ENCODE measurements at places on chromosomes 7 and 10. TPM values are rescaled to one million over a fixed set of nuclear protein-coding genes. Genes with fewer than 3 reads are reported as not detected.

- peak; percentile 95 for DNase-seq
Observed at GRCh38 chr7:104956753-104957450, 57.1 kb upstream of the KMT2E start.

DNA sequence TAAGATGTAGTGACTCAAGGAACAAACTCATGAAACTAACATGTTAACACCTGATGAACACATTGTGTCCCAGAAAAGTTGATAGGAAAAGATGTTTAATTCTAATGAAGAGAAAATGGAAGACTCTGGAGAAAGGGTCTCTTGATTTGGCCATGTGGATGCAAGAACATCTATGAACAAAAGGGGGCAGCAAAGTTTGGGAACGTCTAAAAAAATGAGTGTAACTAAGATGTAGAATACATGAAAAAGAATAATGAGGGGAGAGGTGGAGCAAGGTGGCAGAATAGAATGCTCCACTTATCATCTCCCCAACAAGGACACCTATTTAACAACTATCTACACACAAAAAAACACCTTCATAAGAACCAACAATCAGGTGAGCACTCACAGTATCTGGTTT, 805.1 kb downstream of the TNS3 start:
- DNase-seq, result peak; percentile 16

- DNase-seq, result no peak
Observed at GRCh38 chr7:81187753-81188152, 268.9 kb upstream of the SEMA3C start.

DNA sequence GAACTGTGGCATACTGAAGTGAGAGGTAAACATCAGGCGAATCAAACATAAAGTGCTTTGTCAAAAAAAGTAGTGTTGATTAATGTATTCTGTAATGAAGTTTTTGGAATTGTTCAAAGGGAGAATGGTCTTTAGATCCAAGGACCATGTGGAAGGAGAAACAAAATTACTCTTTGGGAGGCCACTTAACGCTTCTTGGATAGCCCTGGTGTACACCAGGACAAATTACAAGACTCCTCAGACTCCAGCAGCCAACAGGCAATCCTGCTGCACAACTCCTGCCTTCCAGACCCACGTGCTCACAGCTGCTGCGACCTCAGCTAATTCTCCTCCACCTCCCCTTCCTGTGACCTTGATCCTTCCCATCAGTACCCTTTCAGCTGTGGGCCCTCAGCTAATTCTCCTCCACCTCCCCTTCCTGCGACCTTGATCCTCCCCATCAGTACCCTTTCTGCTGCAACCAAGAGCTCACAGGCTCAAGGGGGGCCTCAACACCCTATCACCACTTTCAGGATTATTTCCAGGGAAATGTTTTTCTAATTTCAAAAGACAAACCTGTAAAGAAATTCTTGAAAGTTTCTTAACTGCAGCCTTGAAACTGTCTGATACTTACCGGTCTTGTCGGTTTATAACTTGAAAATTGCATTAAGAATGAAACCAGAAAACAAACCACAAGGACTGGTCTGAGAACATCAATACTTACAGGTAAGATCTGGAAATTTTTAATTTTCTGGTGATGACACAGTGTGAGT, 29.7 kb upstream of the DDC start:
- DNase-seq, result no peak

ADRA2A gene
- total RNA-seq, result not detected

- DNase-seq, result peak; percentile 29
Observed at GRCh38 chr7:106616708-106617051, 44.3 kb downstream of the CCDC71L start.

GRCh38 chr7:7913504-7913903, 55.1 kb upstream of the GLCCI1 start:
- no peak for DNase-seq

DNA sequence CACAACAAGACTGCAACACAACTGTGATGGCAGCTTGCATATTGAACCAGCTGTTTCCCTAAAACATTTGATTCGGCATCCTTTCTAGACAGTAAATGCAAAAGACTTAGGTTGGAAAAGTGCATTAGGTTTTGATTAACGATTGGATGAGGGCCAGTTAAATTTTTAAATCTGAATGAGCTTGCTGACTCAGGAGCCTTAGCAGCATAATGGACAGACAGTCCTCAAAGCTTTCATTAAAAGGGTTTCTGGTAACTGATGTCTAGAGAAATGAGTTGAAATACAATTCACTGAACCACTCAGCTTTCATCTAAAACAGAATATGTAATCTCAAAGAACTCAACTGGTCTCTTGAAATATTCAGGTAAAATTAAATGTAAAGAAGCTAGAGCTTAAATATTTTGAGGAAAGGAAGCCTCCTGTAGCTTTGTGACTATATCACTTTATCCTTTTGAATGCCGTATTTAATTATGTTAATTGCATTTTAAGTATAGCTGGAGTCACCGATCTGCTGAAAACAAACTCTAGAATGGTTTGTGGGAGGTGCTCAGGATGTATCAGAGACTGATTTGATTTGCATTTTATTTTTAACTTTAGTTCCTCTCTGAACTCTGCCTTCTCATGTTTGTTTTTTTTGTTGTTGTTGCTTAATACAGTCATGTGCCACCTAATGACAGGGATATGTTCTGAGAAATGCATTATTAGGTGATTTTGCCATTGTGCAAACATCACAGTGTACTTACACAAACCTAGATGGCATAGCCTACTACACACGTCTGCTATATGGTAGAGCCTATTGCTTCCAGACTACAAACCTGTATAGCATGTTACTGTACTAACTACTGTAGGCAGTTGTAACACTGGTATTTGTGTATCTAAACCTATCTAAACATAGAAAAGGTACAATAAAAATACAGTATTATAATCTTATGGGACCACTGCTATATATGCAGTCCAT, 29.2 kb upstream of the ATRNL1 start:
- DNase-seq, result no peak

MAT1A gene
- total RNA-seq, result 1.3 TPM

- no peak for DNase-seq
Observed at GRCh38 chr10:84924131-84924530, 595.7 kb downstream of the CCSER2 start.

GRCh38 chr7:33562996-33563395, 342.3 kb upstream of the BMPER start:
- no peak for DNase-seq

NPVF gene
- not detected for total RNA-seq

DNA sequence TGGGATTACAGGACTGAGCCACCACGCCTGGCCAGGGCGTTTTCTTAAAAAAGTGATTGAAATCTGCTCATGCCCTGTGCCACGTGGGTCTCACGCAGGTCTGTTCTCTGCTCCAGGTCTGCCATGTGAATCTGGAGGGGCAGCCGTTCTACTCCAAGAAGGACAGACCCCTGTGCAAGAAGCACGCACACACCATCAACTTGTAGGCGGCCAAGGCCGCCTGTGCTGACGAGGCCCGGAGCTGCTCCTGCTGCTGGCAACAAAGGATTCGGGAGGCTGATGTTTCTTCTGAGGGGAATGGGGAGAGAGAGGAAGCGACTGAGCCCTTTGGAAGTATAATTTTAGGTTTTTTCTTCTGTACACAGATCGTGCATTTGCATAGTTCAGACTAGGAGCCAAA, 23.6 kb upstream of the BMPR1A start:
- no peak for DNase-seq

DNA sequence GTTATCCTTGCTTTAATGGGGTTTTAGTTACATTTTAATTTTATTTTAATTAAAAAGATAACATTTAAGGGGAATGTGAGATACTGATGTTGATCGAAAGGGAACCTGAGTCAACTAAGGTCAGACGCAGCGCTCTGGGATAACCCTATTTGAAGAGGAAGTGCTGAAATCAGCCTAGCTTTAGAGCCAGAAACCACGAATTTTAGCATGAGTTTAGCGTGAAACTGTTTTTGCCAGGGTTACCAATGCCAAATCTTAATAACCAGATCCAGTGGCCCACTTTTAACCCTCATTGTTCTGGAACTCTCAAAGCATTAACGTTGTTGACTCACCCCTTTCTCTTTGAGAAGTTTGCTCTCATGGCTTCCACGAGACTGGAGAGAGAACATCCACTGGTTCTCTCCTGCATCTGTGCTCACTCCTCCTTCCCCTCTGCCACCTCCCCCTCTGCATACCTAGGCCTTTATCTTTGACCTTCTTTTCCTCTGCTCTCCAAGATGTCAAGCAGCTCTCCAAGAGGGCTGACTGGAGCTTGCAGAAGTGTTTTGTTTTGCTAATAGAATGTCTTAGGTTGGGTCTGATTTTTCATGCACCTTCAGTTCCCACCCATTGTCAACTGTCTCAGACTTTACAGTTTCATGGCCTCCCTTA, 198.3 kb upstream of the CELF2 start:
- DNase-seq, result no peak

DNA sequence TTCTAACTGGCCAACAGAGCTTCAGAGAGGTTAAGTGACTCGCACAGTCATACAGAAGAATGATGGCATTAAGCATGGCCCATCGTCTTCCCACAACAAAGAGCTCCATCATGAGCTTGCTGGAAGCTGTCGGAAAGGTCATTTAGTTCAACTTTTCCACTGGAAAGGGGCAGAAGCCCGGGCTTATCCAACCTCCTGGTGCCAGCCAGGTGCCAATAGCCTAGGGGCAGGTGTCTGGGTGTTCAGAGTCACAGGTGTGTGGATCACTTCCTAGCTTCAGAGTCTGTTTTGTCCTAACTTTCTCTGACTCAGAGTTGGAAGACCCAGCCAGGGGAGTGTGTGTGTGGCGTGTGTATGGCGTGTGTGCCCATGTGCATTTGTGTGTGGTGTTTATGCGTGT, 1.3 kb upstream of the TRPV6 start:
- no peak for DNase-seq

DNA sequence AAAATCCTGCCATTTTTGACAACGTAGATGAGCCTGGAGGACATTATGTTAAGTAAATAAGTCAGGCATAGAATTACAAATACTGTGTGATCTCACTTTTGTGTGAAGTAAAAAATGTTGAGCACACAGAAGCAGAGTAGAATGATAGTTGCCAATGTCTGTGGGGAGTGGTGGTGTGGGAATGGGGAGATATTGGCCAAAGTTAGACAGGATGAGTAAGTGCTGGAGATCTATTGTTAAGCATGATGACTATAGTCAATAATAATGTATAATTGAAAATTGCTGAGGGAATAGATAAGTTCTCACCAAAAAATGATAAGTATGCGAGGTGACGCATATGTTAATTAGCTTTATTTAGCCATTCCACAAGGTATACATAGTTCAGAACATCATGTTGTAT, 92.0 kb downstream of the GPR85 start:
- peak; percentile 55 for DNase-seq

STARD3NL gene
- total RNA-seq, result 32.2 TPM

- no peak for DNase-seq
Observed at GRCh38 chr7:22849662-22850061, 27.0 kb upstream of the TOMM7 start.

DNA sequence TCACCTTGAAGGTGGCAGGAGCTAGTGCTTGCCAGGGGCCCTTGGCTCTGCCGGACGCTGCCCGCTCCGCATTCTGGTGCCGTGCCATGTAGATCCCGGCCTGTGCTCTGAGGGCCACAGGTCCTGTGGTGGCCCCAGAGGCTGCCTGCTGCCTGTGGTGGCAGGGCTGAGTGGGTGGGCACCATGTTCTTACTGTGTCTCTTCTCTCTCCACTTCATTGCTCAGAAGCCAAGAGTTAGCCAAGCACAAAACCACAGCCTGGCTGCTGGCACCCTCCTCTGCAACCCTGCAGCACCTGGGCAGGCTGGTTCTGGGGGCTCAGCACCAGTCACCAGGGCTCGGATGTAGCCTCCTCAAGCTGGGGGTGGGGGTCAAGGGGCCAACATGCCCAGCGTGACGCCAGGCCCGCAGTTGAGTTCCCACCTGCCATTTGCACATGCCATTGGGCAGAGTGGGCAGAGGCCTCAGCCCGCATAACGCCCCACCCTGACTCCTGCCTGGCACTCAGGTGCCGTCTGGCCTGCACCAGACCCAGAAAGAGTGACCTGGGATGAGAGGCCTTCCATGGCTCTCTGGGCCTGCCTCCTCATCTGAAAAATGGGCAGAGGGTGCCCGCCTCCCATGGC, 16.3 kb downstream of the ZMIZ1 start:
- DNase-seq, result no peak

CPVL gene
- total RNA-seq, result not detected

NUDCD3 gene
- 77.2 TPM for total RNA-seq

DNA sequence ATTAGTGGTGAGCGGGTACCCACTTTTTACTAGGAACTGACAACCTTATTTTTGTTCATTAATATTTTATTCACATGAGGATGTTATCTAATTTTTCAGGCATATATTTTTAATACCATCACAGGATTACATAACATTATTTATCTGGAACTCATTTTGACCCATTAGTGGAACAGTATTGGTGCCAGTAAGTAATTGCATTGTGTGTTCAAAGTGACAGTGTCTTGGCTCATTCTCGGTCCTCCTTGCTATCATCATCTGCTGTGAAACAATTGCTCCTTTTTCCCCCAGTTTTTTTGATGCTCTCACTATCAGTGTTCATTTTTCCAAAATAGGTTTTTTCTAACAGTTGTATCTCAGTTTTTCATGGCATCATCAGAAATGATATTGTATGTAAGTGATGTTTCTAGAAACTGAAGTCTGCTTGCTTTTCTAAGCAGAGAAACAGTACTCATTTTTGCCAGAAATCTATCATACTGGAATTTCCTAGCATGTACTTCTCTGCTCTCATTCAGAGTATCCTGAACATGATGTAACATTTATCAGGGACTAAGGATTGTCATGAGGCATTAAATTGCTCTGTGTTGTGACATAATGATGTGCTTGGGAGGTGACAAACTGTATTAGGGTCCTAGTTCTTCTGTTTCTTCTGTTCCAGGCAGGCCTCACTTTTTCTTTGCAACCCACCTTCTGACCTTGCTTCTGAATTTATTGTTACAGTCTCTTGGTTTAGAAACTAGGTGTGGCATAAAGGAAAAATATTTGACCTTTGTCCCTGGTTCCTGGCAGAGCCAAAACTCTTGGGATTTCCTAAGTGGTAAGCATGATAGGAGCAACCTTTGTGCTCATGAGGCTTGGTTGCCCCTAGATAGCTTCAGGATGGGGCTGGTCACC, 4.2 kb downstream of the NUB1 start:
- DNase-seq, result no peak

MGAM2 gene
- total RNA-seq, result 1.3 TPM

DNA sequence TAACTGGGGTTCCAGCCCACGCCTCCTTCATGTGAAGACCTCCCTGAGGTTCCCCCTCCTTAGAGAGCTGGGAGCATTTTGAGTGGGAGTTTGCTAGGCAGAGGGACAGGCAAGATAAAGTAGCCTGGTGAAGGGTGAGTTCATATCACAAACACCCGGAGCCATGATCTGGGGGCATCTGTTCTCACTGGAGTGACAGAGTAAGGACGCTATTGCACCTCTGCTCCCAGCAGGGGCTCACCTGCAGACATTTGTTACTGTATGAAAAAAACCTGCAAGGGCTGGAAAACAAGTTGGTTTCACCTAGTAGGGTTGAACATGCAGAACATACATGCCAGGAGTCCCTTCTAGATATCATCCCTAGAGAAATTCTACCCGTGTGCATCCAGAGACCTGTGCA, 88.4 kb downstream of the CARD11 start:
- DNase-seq, result no peak

- DNase-seq, result no peak
Observed at GRCh38 chr7:92092210-92092609, 42.1 kb downstream of the CYP51A1 start.

PHKG1 gene
- 0.33 TPM for total RNA-seq
